DND-41 (cell line): ENCODE measurements at places on chromosomes 6 and 20.
A peak's percentile ranks its signal among the peaks of the same experiment; 100 is the strongest.

DNA sequence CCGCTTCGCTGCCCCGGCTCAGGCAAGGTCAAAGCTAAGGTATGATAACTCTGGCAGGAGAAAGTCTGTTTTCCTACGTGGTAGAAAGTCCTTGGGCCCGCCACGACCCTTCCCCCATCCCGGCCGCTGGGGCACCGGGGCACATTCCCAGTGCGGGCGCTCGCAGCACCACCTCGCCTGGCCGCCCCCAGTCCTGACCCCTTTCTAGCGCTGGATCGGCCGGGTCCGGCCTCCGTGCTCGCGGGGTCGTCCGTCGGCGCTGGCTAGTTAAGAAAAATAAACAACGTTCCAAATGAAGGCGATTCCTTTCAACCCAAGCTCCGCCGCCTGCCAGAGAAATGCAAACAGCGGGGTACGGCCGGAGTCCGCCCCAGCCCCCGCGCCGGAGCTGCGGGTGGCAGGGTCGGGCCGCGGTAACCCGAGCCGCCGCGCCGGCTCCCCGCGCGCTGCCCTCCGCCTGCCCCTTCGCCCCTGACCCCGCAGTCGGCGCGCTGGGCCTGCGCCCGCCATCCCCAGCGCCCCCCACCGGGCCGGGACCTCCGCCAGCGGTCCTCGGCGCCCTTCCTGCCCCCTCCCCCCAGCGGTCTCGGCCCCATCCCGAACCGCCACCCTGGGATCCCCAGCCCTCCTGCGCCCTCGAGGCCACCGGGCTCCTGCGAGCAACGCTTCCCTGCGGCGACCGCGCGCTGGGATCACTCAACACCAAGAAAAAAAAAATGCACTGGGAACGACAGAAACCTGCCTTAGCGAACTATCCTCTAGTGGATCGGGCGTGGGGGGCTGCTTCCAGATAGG is 37.6 kb downstream of the NCR2 start:
- DNase-seq: no peak

DNA sequence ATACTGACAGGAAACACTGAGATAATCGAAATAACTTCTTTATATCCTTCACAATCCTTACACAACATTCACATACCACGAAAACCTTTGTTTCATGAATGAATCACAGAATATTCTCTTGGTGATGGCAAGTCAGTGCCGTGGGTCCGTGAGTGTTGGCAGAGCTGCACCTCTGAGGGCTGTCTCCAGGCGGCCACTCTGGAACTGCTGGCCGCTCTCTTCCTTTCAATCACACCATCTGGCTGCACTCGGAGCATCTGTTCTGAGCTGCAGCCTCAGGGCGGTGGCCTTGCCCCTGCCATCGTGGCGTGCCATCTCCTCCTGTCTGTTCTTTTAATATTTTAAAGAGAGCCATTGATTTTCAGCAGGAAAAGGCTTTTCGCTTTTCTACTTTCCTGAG is 129.4 kb upstream of the AFDN start:
- no peak for DNase-seq

GRCh38 chr6:139407718-139408222 is 33.3 kb upstream of the CITED2 start:
- DNase-seq: no peak

DNA sequence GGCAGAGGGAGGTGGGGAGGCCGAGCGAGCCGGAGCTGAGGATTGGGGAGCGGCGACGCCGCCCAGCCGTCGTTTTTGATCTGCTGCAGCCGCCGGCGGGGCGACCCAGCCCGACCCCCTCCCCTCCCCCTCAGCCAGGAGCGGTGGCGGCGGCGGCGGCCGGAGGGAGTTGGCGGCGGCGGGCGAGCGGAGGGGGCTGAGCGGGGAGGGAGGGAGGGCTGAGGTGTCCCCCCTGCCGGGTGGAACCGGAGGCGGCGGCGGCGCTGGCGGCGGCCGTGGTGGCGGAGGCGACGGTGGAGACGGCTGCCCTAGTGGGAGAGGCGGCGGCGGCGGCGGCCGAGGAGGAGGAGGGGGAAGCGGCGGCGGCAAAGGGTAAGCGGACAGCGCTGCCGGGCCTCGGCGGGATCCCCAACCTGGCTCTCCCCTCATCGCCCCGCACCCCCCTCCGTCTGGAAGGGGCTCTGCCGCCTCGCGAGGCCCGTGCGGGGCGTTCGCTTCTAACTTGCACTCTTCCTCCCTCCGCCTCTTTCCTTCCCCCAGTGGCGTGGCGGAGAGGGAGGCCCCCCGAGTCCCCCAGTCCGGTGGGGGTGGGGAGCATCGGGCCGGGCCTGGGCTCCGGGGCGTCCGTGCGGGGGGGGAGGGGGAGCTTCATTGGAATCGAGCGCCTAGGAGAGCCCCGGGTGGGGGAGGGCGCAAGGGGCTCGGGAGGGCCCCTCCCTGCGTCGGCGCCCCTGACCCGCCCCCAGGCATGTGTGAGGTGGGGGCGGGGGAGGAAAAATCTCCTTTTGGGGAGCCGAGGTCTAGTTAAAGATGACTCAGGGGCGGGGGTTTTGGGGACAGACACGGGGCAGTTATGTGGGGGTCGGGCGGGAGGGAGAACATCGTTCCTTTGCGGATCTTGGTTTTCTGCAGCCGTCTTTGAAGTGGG is at the start of gene TAB2:
TAB2 (plus strand) TSS at position 69 of the 928 bp plus-strand sequence. CDS start 52,286 bp downstream, outside the sequence.
- peak; percentile 72 for DNase-seq

- no peak for DNase-seq
Measured at GRCh38 chr6:109483735-109484057, 677 bp upstream of the ZBTB24 start.

- DNase-seq: no peak
Measured at GRCh38 chr6:33896391-33897188, 92.8 kb upstream of the MLN start.

DNA sequence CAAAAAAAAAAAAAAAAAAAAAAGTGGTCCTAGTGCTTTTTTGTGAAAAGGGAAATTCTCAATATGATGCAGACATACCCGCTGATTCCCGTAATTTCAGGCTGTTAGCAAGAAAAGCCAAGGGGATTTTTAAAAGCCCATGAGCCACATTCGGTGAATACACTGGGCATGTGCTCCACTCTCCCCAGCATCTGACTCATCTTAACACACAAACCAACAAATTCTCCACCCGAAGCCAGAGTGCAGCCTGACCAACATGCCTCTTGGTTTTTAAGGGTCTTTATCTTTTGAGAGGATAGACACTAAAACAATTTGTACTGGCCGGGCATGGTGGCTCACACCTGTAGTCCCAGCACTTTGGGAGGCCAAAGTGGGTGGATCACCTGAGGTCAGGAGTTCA is 45.5 kb upstream of the CD83 start:
- no peak for DNase-seq

- DNase-seq: no peak
Measured at GRCh38 chr20:1184638-1185315, at the start of gene TMEM74B. TMEM74B (minus strand) TSS chr20:1184981; CDS start chr20:1183801, 1,180 bp downstream.

DNA sequence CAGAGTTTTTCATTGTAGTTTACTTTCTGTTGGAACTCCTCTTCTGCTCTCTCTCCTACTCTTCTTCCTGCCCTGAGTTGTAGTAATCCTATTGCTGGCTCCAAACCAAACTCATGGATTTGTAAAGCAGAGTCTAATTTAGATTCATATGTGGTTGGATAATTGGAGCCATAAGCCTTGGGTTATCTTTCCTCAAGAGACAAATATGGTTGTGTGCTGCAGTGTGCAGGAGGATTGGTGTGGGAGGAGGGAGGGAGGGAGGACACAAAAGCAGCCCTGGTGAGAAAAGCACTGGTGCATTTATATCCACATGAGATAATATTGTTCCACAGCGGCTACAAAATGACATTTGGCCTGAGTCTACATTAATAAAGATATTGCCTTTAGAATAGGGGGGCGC is 4.2 kb downstream of the HLA-G start:
- DNase-seq: no peak

DNA sequence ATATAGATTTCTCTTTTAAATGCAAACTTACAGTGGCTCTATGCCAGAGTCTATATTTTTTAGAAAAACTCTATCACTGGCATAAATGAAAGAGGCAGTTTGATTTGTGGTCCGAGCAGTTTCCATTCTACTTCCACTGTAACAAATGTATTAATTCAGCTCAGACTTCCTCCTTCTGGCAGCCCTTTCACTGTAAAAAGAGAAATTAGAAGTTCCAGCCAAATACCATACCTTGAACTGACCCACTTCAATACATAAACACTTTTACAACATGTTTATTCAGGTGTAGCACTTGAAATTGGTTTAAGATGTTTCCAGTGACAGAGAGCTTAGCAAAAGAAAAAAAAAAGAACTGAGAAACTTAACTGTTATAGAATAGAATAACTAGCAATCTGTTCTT is 99.3 kb downstream of the BMP5 start:
- no peak for DNase-seq

DNA sequence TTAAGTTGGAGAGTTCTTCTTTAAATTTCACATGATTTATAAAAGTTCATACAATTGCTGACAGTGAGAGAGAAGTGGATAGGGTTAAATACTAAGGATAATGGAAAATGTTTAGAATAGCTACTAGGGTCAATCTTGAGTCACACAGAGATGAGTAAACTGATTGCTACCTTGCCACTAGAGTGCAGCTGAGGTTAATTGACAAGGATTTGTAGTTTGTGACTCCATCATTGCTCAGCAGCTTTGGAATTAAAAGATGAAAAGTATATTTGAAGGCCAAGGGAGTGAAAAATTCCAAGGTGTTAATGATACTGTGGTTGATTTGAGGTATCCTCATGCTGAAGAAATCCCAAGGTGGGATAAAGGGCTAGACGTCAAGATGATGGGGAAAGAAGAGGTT is 524.0 kb downstream of the UTRN start:
- DNase-seq: no peak

DNA sequence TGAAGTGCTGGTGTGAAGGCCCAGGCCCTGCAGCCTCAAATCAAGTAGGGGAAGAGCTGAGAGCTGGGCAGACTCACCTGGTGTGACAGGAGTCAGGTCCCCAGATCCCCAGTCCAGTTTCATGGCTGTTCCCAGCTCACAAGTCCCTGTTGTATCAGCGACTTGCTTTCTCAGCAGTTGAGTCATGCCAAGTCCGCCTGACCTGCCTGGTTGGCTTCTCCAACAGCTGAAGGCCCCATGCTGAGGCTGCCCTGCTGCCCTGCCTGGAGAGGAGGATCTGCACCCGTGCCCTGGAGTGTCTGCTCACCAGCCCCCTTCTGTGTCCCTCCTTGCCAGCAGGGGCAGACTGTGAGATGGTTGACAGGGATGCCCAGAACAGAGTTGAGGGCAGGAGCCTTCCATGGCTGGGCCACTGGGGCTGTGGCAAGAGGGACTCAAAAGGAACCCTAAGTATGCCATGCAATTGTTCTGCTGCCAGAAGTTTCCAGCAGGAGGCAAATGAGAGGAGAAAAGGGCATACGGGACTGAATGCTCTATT is 39.3 kb upstream of the TRAF3IP2 start:
- no peak for DNase-seq

GRCh38 chr6:124866040-124866439 is 96.2 kb upstream of the RNF217 start:
- no peak for DNase-seq

- DNase-seq: no peak
Measured at GRCh38 chr6:102549221-102549874, 1155.8 kb downstream of the GRIK2 start.

GRCh38 chr6:111943266-111943665 is 70.0 kb upstream of the FYN start:
- no peak for DNase-seq

DNA sequence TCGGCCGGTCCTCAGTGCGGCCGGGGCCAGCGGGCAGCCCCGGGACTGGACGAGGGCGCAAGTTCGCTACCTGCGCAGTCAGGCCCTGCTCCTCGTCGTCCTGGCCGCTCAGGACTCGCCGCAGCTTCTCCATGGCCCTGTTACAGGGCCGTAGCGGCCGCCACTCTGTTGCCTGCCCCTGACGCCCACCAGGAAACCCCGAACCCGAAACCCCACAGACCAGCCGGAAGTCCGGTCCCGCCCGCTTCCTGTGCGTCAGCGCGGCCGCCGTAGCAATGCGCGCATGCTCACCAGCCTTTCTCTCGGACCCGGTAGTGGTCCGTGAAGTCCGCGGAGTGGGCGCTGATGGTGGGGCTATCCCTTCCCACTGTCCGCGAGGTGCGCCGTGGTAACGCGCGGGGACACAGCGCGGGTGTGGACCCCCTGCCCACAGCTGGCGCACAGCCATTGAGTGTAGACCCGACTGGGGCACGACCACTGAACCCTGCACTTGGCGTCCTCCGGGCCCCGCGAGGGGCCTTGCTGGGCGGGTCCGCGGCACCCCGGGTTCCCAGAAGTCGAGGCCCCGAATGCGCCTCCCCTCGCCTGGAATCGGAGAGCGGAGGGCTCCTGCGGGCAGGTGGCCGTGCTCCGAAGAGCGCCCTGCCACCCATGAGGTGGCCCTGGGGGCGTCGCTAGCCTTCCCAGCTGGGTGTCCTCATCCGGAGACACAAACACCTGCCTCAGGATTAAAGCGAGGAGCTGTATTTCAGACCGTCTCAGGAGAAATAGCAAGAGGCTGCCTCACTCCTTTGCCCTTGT is at the start of gene SFT2D1:
SFT2D1 (minus strand) TSS at position 197 of the 801 bp plus-strand sequence; CDS start at position 133, 64 bp downstream.
- DNase-seq: peak; percentile 81

- DNase-seq: no peak
Measured at GRCh38 chr6:27303613-27304272, 8.3 kb downstream of the POM121L2 start.

DNA sequence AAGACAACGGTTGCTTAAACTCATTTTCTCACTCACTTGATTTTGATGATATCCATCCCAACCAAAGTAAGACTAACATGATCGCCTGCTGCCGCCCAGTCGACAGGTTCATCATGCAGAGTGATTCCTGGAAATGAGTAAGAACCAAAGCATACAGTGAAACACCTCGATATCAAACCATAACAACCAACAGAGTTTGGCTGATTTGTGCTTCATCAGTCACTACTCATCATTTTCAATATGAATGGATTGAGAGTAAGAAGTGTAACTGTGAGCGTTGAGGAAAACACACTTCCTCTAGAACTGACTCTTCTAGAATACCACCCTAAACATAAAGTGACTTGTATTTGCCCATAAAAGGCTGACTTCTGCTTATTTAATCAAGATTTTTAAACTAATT is 29.2 kb upstream of the ALDH8A1 start:
- no peak for DNase-seq

GRCh38 chr6:112626468-112627082 is 279.4 kb downstream of the RFPL4B start:
- no peak for DNase-seq

- DNase-seq: no peak
Measured at GRCh38 chr6:141598487-141598886, 534.2 kb upstream of the GJE1 start.

DNA sequence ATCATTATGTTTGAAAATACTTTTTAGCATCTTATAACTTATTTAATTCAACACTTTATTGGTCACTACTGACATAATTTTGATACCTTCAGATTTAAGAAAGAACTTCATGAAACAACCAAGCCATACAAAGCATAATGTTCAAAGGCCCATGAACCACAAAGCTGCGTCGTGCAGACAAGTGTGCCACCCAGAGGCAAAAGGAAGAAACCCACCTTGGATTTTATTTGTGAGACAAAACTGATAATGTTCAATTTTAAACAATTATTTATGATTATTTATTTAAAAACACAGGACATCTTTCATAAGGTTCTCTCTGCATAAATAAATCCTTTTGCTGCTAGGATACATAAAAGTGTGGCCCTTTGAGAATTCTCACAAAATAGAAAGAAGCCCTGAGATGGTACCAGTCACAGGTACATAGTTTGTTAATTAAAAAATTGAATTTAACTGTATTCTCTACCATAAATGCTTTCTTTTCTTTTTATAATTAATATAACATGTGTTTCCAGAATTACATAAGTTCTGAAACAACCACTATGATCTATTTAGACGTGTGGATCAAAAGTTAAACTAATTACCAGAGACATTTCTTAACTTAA is 143.7 kb downstream of the RALGAPA2 start:
- DNase-seq: peak; percentile 41

GRCh38 chr6:87661016-87661415 is 41.0 kb downstream of the AKIRIN2 start:
- no peak for DNase-seq
